Transverse colon (tissue), 4 donors: ENCODE measurements at places on chromosomes 1 and 21. TPM values are rescaled to one million over a fixed set of nuclear protein-coding genes. Genes with fewer than 3 reads are reported as not detected.

DNA sequence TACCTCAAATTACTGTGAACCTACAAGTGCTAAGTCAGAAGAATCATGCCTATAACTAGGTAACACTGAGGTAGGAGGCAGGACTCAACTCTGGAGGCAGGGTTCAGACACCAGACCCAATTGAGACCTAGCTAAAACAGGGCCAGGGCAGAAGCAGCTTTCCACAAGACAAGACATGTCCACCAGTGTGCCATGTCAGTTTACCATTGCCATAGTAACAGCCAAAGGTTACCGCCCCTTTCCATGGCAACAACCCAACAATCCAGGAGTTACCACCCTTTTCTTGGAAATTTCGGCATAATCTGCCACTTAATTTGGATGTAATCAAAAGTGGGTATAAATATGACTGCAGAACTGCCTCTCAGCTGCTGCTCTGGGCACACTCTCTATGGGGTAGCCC is 432.3 kb downstream of the DPYD start:
- no peak for DNase-seq
- no peaks in the 10 kb centered on the region for H3K4me1 ChIP-seq
- H3K27ac ChIP-seq: no peak overlapping the region

DNA sequence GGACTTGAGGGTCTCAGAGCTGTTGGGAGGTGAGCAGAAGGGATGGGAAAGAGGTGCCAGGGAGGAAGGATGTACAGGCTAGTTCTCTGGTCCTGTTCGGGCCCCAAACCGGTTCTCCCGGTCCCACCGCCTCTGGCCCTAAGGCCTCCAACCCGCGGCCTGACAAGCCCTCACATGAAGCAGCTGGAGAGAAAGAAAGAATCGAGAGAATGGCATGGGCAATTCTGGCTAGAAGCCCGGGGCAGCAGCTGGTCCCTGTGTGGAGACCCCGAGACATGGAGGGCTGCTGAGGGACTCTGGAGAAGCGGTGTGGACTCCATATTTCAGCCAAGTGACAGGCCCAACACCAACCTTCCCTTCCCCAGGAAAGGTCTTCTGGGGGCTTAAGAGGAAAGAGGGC is 730 bp downstream of the CDC42SE1 start:
- DNase-seq: peak; percentile 67
- peaks cover 50% of the 10 kb centered on the region for H3K4me1 ChIP-seq
- no peaks in the 10 kb centered on the region for H3K36me3 ChIP-seq
- H3K27ac ChIP-seq: peak overlapping the region; percentile 96
- H3K4me3 ChIP-seq: peak overlapping the region; percentile 92
- no peaks in the 10 kb centered on the region for H3K27me3 ChIP-seq

- no peak for DNase-seq
- H3K36me3 ChIP-seq: no peaks in the 10 kb centered on the region
- no peak overlapping the region for H3K27ac ChIP-seq
- H3K4me1 ChIP-seq: no peaks in the 10 kb centered on the region
- H3K27me3 ChIP-seq: peaks cover 31% of the 10 kb centered on the region
These were observed 453.8 kb downstream of the PTPRU start for GRCh38 chr1:29690156-29690555.

GRCh38 chr1:246595146-246595545 is 28.9 kb downstream of the CNST start:
- H3K36me3 ChIP-seq: no peaks in the 10 kb centered on the region
- peaks cover 35% of the 10 kb centered on the region for H3K4me1 ChIP-seq
- no peaks in the 10 kb centered on the region for H3K27me3 ChIP-seq
- no peak for DNase-seq
- peak overlapping the region; percentile 21 for H3K27ac ChIP-seq
- H3K4me3 ChIP-seq: no peak overlapping the region

GRCh38 chr1:162010175-162010506 is 13.5 kb downstream of the OLFML2B start:
- H3K4me1 ChIP-seq: no peaks in the 10 kb centered on the region
- H3K27ac ChIP-seq: no peak overlapping the region
- H3K27me3 ChIP-seq: no peaks in the 10 kb centered on the region
- DNase-seq: no peak
- no peak overlapping the region for H3K4me3 ChIP-seq
- H3K36me3 ChIP-seq: no peaks in the 10 kb centered on the region

DNA sequence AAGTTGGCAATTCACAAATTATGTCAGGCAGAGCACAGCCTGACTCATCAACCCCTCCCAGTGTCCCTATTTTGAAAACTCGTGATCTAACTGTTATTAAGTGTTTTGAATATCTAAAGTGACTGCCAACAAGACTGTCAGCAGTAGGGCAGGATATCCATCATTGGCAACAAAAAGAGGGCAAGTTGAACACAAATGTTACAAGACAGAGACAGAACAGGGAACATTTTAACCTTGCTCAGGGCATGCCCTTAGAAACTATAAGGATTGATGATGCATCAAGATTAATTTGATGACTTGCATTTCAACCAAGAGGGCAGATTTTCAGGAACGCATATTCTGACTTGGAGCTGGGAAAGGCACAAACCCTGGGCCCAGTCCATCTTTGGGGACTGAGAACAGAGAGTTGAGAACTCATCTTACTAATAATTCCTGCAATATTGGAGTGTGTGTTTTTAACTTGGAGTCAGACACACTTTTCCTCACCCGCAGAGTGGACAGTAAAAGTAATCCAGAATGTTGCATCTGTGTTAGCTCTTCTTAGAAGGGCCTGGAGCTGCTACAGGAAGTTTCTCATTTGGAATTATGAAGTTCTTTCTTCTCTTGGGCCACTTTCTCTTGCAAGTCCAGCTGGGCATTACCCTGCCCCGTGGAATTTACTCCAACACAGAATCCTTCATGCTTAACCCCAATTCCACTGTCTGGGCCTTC is 317.2 kb downstream of the LTN1 start:
- H3K27ac ChIP-seq: peak overlapping the region; percentile 52
- no peaks in the 10 kb centered on the region for H3K4me1 ChIP-seq
- no peak overlapping the region for H3K4me3 ChIP-seq
- no peaks in the 10 kb centered on the region for H3K36me3 ChIP-seq
- no peak for DNase-seq

- H3K4me1 ChIP-seq: peaks cover 17% of the 10 kb centered on the region
- no peaks in the 10 kb centered on the region for H3K27me3 ChIP-seq
These were observed 411 bp downstream of the FAM229A start for GRCh38 chr1:32361674-32362473.

- H3K4me3 ChIP-seq: no peak overlapping the region
- no peaks in the 10 kb centered on the region for H3K27me3 ChIP-seq
- no peak for DNase-seq
- H3K27ac ChIP-seq: no peak overlapping the region
- peaks cover 4% of the 10 kb centered on the region for H3K36me3 ChIP-seq
- no peaks in the 10 kb centered on the region for H3K4me1 ChIP-seq
These were observed 14.8 kb downstream of the LSS start for GRCh38 chr21:46213620-46214286.

DNA sequence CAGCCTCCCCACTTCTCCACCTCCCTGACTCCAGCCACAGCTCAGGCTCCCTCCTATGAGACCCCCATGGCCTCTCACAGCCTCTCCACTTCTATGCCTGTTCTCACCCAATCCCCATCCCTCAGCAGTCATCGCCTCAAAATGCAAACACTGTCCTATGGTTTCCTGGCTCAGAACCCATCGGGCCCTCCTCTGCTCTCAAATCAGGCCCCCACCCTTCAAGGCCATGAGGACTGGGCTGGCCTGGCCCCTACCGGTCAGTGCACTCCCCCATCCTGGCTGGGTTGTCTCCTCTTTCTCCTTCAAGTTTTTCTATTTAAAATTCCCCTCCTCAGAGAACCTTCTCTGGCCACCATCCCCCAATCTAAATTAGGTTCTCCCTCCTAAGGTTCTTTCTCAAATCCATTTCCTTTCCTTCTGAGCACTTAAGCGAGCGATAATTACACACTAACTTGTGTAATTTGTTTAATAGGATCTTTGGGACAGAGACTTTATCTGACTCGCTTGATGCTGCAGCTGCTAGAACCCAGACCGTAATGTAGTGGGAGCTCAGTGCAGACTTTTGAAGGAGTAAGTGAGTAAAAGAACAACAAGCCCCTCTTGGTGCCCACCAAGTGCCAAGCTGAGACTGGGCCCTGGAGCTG is 347.2 kb downstream of the MATN1 start:
- no peak for DNase-seq
- H3K36me3 ChIP-seq: no peaks in the 10 kb centered on the region
- no peak overlapping the region for H3K27ac ChIP-seq
- no peaks in the 10 kb centered on the region for H3K4me1 ChIP-seq

DNA sequence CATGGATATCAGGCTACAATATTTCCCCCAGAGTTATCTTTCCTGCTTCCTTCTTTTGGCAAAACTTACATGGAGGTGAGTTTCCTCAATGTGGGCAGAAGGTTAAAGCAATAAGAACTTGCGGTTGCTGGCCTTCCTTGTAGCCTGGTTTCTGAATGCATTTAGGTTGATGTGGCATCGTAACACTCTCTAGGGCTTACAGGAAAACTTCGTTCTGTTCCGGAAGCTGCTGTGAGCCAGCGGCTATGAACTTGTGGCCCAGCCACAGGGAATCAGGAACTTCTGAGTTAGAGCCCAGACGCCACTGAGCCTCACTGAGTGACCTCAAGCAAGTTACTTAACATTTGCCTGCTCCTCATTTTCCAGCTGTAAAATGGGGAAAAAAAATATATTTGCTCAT is 623.4 kb upstream of the ADAMTS5 start:
- H3K4me1 ChIP-seq: no peaks in the 10 kb centered on the region
- H3K36me3 ChIP-seq: no peaks in the 10 kb centered on the region
- H3K4me3 ChIP-seq: no peak overlapping the region

GRCh38 chr1:150006881-150007421 is 3.6 kb downstream of the OTUD7B start:
- peaks cover 24% of the 10 kb centered on the region for H3K4me1 ChIP-seq
- H3K4me3 ChIP-seq: no peak overlapping the region
- no peaks in the 10 kb centered on the region for H3K27me3 ChIP-seq
- no peak for DNase-seq

The TFF2 gene
- total RNA-seq: 0.68 TPM

The NPHS2 gene
- total RNA-seq: not detected

The LRIF1 gene
- total RNA-seq: 9.5 TPM

The CD34 gene
- total RNA-seq: 85.2 TPM

The ITGB2 gene
- total RNA-seq: 17.5 TPM

The PLPP3 gene
- total RNA-seq: 75.1 TPM

The GUCA2B gene
- 259 TPM for total RNA-seq
